ENCODE measurements at places on chromosomes 2 and 18.

DNA sequence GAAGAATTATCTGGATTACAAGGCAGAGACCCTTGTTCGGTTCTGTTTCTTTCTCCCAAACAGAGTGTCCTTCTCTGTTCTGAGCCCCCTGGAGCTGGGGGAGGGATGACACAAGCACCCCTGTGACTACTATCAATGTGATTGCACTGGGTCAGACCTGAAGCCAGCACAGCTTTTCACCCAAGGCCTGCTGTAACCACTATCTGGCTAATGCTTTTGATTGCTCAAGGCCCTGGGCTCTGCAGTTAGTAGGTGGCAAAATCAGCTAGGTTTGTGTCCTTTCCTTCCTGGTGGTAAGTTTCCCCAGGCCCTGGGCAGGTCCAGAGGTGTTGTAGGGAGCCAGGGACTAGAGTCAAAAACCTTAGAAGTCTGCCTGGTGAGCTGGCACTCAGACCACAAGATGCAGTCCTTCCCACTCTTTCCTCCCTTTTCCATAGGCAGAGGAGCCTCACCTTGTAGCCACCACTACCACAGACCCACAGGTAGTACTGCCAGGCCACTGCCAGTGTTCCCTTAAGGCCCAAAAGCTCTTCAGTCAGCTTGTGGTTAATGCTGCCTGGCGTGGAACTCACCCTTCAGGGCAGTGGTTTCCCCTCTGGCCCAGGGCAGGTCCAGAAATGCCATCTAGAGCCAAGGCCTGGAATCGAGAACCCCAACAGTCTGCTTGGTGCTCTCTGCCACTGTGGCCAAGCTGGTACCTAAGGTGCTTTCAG is 83.0 kb downstream of the FAM117B start:
- DNase-seq: no peak

- DNase-seq: no peak
These were observed 593.9 kb downstream of the NYAP2 start for GRCh38 chr2:225993430-225993829.

GRCh38 chr18:22172594-22173049 is 3.2 kb downstream of the GATA6 start:
- DNase-seq: no peak

DNA sequence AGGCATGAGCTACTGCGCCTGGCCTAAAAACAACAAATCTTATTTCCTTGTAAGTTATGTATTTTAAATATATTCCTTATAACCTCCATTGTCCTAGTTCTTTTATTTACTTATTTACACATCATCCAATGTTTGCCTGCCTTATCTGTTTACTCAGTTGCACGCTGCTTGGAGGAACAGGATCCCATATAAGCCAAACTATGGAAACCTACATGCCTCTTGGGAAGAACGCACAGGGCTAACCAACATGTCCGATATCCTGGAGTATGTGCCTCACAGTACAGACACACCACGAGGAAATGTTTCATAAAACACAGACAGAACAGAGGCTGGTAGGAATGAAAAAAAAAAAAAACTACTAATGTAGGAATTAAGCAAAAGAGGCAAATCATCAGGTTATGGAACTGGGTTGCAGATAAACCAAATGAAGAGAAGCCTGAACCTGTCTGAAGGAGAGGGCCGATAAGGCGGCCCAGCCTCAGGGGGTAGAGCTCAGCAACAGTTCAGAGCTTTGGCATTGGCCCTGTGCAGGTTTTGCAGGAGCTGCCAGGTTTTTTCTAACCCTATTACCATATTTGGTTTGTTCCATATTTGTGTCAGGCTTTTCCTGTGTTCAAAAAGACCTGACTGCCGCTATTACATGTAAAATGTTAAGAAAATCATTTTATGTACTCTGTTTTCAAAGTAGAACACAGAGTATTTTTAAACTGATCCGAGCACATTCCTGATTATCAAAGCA is 19.9 kb upstream of the SP3 start:
- no peak for DNase-seq

GRCh38 chr2:137133225-137133624 is 367.9 kb downstream of the THSD7B start:
- no peak for DNase-seq

All from stimulated activated CD4-positive, alpha-beta T cell treated with anti-CD3 and anti-CD28 coated beads, TNF-alpha, amount 100 ng/mL, for 1 hour (primary cell).